ENCODE measurements at places on chromosomes 11 and 22. TPM values are rescaled to one million over a fixed set of nuclear protein-coding genes. Genes with fewer than 3 reads are reported as not detected.

DNA sequence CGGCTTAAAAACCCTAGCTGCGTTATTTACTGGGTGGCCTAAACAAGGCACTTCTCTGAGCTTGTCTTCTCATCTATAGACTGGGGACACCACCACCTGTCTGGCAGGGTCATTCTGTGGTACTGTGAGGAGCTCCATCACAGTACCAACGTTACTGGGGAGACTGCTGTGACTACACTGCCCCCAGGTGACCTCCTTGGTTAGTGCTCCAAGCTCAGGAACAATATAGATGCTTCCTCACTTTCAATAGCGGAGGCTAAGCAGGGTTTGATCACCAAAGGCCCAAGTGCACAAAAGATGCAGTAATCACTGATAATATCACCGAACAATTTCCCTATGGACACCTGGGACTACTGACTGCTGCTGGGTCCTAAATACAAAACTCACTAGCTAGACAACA, 18.8 kb downstream of the PRPF19 start:
- DNase-seq: peak; percentile 62

DNA sequence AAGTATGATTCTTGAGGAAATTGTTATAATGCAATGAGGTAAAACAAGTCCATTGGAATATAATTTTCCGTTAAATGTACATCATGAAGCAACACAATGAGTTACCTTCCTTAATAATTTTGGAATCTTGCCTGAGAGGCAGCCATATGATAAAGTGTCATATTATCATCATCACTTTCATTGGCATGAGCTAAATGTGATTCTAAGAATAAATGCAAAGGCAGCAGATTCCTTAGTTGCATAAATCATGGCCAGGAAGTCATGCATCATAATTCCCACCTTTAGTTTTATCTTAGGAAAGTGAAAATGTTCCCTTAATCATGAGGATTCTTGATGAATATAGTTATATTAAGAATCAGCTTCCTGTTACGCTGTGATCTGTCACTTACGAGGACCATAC, 14.2 kb upstream of the MMP1 start:
- no peak for DNase-seq

DNA sequence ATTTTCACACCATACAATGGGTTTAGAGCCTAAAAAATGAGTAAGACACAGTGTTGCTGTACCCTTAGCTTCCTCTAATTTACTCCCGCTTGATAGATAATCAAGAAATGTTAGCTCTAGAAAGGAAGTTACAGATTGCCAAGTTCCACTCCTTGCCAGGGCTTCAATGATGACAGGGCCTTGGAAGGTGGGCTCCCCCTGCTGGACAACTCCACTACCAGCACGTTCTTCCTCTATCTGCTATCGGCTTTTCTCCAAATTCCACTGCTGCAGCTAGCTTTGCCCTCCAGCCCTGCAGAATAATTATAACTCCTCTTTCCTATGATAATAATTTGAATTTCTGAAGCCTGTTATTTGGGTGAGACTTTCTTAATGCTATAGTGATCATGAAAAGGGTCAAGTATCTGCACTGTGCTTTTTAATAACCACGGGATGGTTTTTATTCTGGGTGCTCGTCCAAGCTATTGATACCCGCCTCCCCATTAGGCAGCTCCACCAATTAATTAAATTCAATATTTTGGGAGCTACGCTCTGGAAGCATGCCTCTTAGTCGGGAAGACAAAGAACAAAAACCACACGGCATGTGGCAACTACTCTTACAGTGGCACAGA, 9.0 kb downstream of the SYN3 start:
- DNase-seq: peak; percentile 63

The TSPAN18 gene
- not detected for total RNA-seq

GRCh38 chr22:38760477-38761201, 4.8 kb upstream of the SUN2 start:
- peak; percentile 26 for DNase-seq

- no peak for DNase-seq
These were observed 984.0 kb downstream of the BRD1 start for GRCh38 chr22:48843640-48844039.

The DRAP1 gene
- total RNA-seq: 259 TPM

- DNase-seq: peak; percentile 84
These were observed 53.4 kb downstream of the FAM181B start for GRCh38 chr11:82680252-82680651.

GRCh38 chr22:38353142-38353629, 36.0 kb upstream of the CSNK1E start:
- DNase-seq: peak; percentile 26

GRCh38 chr11:37804666-37805065, 1206.6 kb upstream of the RAG2 start:
- no peak for DNase-seq

GRCh38 chr11:60150279-60150678, 32.6 kb downstream of the MS4A6A start:
- DNase-seq: no peak

DNA sequence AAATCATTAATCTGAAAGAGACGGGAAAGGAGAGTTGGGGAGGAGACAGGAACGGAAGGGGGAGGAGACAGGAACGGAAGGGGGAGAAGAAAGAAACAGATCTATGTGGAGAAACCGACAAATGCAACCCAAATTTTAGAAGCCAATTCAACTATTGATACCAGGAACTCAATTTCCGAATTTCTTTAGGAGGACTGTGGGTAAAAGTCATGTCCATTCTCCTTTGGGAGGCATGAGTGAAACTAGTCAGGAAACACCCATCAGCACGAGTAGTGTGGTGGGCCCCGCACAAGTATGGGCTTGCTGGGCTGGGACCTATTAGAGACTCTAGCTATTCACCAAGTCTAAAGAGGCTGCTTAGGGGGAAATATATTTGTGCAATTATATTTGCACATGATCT, 18.1 kb downstream of the ANO3 start:
- peak; percentile 2 for DNase-seq

The MADD gene
- 23.1 TPM for total RNA-seq
